ENCODE measurements at places on chromosomes 1 and 21.

- DNase-seq = no peak
Observed at GRCh38 chr1:211372463-211372862, 45.8 kb downstream of the TRAF5 start.

DNA sequence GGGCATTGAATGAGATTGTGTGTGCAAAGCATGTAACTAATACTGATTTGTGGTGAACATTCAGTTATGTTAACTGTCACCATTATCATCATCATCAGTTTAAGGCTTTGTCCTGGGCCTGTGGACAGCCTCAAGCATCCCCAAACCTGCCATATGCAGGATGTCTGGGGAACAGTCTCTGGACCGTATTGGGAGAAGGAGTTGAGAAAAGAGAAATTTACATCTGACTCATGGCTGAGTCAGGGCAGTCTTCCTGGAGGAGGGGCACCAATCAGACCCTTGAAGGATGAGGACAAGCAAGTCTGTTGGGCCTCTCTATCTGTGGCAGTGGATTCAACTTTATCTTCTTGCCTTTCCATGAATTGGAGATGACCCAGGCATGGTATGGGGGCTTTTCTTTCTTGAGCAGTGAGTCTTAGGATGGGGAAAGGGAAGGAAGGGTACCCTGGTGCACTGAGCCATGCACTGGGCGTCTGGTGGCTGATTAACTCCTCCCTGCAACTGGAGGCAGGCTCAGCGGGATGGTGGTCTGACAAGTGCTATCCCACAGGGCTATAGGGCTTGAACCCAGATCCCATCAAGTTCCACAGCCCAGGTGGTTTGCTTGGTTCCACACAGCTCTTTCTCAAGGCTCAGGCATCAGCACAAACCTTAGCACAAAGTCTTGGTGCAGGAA lies 2.9 kb downstream of the PADI3 start:
- DNase-seq = no peak

DNA sequence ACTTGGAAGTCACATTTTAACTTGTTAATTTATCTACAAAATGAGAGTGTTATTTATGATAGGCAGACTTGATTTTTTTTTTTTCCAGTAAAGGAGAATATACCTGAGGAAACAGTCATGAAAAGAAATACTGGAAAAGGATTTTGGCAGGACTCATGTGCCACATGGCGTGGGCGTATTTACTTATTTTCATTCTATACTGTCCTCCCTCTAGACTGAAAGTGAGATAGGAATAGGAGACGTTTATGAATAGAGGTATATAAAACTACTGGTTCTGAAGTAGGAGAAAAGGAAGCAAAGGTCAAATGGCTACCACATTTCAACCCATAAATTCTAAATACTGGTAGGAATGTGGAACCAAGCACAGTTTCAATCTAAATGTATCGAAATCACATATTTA lies 94.8 kb upstream of the MPC2 start:
- no peak for DNase-seq

DNA sequence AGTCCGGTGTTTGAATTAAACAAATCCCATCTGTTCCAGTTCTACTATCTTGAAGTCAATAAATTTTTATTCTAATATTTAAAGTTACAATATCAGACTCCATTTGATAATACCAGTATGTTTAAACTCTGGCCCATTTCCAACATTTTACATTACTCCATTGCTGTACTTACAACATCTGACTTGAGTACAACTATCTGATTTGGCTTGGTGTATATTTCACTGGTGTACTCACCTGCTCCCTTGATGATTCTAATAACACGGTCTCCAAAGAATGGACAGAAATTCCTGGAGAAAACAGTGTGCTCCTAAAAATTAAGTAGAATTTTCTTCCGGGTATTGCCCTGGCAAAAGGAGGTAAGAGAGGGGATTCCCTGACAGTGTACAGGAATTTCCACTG lies 680.5 kb upstream of the ADAMTS5 start:
- DNase-seq = no peak

DNA sequence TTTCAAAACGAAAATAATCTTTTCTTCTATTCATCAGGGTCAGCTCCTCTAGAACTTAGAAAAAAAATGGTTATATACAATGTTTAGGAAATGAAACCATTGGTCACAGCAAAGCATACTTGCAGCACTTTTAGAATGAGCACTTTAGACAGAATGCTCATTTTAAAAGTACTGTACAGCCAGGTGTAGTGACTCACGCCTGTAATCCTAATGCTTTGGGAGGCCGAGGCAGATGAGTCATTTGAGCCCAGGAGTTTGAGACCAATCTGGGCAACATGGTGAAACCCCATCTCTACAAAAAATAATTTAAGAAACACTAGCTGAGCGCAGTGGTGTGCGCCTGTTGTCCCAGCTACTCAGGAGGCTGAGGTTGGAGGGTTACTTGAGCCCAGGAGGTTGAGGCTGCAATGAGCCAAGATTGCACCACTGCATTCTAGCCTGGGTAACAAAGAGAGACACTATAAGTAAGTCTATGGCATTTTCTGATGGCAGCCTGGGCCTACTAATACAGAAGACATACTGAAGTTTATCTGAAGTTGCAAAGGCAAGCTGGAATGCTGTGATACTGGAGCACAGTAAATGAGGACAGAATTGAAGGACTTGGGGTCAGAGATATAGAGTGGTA lies 48.9 kb upstream of the ZNF326 start:
- DNase-seq = no peak

DNA sequence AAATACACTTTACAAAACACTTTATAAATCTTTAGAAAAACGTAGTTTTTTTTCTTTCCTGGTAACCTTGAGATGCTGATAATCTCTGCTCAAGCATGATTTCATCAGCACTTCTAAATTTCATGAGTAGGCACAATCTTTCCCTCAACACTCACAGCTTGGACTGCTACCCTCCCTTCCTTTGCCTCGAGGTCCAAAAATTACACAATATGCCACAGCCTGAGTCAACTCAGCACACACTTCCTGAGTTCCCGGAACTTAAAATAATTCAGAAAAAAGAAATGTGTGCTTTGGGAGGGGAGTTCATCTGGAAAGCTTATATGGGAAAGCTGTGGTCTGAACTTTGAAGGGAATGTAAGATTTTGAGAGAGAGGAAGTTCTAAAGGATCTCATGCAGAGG lies 5.9 kb downstream of the CLCA2 start:
- DNase-seq = no peak

- DNase-seq = no peak
Observed at GRCh38 chr1:20480243-20480944, 5.6 kb downstream of the CAMK2N1 start.

GRCh38 chr1:118504221-118504644 lies 319.2 kb upstream of the SPAG17 start:
- no peak for DNase-seq

DNA sequence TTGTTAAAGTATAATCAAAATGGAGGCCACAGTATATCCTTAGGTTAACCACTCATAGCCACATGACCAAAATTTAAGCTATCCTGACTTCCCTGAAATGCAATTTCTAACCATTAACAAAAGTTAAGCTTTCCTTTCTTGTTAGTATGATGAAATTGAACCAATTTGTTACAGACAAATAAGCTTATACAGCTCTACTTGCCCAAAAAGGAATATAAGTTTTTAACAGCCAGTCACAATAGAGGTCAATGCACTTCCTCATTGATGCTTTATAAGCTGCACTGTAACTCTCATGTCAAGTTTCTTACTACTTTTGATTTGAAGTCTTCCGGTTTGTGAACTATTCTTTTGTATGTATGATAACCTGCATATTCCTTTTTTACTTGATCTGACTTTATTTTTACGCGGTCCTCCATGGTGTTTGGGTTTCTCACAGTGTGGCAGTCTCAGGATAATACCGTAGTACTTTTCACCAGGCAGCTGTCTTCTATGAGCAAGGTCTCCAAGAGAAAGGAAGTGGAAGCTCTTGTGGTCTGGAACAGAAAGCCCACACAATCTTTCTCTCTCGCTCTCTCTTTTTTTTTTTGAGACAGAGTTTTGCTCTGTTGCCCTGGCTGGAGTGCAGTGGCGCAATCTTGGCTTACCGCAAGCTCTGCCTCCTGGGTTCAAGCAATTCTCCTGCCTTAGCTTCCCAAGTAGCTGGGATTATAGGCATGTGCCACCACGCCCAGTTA lies 331.6 kb downstream of the SRGAP2C start:
- DNase-seq = no peak

DNA sequence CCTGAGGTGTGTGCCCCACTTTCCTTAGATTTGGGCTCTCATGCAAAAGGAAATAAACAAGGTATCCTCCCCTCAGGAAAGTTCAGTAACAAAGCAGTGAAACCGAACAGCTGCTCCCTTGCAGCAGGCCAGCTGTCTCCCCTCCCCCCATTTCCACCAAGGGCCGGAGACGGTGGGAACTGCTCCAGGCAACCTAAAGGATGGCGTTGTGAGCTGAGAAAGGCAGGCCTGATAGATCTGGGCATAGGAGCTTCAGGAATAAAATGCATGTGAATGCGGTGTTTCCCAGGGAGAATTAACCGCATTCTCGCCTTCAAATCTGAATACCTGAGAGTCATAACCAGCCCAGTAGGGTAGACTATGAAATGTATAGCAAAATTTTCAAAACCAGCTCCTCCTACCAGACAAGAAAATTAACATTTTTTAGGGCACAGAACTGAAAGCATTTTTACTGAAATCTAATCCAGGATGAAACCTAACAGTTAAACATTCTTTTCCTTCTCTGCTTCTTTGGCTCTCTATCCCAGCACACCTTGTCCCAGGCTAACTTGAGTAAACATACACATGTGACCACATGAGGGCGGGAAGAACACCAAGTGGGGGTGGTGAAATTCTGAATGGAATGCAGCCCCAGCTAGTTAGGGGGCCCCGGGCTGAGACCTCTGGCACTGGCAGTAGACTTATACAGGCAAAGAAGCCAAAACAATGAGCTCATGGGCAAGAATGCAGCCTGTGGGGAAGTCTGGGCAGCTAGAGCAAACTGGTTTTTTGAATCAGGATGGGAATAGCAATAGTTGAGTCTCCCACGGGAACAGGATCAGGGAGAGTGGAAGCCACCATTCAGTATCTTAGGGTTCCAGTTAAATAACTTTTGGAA lies 11.5 kb downstream of the MCL1 start:
- peak; percentile 62 for DNase-seq

GRCh38 chr1:64748222-64748621 lies 3.3 kb downstream of the RAVER2 start:
- DNase-seq = no peak

GRCh38 chr1:52264530-52265115 lies 101.4 kb downstream of the CC2D1B start:
- no peak for DNase-seq

- no peak for DNase-seq
Observed at GRCh38 chr1:245441689-245442088, 286.9 kb downstream of the KIF26B start.

Measured in activated CD4-positive, CD25-positive, alpha-beta regulatory T cell treated with anti-CD3 and anti-CD28 coated beads, Interleukin-2, amount 50 U/mL, for 72 hours (primary cell).